ENCODE measurements at places on chromosomes 11 and 22.

DNA sequence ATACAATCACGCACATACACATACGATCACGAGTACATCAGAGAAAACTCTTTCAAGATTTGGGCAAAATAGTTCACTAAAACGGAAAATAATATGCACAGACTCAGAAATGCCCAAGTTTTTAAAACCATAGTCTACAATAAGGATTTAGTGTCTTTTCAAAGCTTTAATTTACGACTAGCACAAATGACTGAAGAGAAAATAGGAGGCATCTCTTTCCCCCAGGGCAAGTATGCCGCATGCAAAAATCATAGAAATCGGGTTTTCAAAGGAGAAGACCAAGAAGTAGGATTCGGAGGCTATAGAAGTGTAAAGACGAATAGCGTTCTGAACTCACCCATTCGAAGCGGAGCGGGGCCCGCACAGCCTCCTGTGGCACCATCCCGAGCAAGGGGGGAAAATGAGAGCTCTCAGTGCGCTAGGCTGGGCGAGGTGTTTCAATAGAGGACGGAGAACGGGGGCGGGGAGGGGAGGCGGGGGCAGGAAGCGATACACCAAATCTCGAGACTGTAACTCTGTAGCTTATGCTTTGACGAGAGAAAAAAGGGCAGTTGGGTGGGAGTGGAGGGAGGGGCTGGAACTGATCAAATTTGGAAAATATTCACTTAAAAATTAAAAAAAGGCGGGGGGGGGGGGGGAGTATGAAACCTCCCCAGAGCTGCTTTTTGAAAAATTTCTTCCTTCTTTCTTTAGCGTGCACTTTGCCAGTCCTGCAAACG lies 15.8 kb downstream of the BLID start:
- no peak for DNase-seq

- no peak for DNase-seq
Measured at GRCh38 chr11:35043936-35044335, 95.0 kb upstream of the CD44 start.

DNA sequence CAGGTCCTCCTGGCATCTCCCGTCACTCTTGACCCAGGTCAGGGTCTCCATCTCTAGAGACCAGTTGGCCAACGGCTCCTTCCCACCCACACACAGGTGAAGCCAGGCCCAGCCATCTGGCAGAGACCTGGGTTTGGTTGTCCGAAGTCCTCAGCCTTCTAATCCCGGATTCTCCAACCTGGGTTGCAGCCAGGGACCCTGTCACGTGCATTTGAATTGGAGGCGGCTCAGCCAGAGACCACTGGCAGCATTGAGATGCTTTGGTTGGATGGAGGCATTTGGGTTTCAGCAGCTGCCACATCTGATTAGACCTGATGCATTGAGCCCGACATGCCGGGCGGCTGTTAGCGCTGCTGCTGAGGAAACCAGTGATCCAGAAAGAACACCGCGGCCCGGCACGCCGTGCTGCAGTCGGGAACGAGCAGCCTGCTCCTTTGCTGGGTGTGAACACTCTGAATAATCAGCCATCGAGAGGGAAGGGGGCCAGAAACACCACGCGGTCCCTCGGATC lies 163.2 kb downstream of the BRD1 start:
- no peak for DNase-seq

DNA sequence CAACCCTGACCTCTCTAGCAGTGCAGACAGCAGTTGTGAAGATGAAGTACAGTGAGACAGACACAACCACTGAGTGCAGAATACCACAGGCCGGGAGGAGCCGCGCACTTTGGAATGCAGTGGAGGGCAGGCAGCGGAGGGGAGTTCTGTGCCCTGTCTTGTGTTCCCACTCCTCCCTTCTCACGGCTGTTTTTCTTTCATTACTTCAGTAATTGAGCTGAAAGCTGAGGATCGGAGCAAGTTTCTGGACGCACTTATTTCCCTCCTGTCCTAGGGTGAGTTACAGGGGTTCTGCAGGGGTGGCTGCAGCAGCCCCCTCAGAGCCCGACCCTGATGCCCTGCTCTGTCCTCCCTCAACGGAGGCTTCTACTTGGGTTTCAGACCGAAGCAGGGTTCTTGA lies 5.6 kb downstream of the CLDN5 start:
- DNase-seq, result no peak

DNA sequence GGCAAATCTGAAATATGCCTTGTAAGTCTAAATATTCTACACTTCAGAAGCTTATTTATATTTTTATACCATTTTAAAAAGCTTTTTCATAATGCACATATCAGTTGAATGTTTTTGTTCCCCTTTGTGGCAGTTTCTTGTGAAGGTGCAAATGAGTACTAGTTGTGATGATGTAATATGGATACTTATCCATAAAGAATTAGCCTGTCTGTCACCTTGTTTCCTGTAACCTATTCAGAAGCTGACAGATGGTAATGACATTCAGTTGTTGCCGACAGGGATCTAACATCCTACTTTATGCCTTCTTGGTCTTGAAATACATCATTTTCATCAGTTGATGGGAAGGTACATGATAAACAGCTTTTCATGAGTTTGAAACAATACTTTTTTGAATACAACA lies 2.9 kb downstream of the QSER1 start:
- no peak for DNase-seq

DNA sequence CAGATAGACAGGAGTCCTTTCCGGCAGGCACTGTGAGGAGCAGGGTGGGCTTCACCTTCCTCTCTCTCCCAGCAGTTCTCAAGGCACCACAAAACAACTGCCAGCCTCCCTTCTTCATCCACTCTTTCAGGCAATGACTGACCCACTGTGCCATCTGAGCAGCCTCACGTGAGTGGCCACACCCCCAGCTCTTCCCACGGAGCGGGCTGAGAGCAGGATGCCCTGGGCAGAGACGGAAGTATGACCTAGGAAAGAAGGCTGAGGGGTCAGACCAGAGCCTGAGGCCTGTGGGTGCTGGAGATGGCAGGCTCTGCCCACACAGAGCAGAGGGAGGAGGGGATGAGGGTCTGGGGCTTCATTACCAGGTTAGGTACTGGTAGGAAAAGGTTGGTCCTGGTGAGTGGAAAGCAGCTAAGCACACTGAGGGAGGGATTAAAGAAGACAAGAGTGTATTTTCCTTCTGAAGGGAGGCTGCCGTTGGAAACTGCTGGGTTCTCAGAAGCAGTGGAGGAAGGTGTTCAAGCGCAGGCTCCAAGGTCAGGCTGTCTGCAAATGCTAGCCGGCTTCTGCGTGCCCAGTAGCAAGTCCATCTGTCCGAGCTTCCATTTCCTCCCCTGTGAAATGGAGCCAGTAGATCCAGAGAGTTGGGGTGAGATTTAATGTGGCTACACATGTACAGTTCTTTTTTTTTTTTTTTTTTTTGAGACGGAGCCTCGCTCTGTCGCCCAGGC lies 4.6 kb downstream of the NLRP6 start:
- DNase-seq, result no peak

DNA sequence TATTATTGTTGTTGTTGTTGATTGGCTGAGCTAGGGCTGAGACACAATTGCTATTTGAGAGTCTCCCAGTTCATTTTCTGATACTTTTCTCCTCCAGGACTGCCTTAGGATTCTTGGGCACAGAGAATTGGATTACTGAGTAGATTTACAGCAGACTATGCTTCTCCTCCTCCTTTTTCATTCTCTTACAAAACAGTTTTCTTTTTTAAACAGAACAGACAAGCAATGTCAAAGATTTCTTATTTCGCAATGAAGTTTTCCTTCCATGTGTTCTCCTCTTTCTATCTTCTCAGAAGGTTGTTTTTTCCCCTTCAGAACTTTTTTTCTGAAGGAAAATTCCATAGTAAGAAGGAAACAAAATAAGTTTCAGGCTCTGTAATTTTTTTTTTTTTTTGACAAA lies 19.8 kb upstream of the TIMP3 start:
- DNase-seq, result no peak
